ENCODE measurements at places on chromosomes 7 and 10. TPM values are rescaled to one million over a fixed set of nuclear protein-coding genes. Genes with fewer than 3 reads are reported as not detected.

DNA sequence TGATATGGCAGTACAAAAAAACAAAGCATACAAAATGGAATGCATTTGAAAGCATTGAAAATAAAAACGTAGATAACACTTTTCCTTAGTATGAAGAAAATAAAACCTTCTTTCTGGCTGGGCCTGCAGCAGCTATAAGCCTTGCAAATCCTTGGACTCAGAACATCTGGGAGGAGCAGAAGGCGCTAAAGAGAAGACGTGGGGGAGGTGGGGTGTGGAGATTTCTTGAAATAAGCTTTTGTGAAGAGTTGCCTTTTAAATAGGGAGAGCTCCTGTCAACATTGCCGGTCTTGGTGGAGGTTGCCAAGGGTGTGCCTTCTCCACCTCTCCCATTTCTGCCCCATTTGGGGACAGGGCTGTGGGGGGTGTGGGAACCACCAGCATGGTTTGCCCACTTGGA, 128.7 kb downstream of the TMEM178B start:
- DNase-seq, result no peak

DNA sequence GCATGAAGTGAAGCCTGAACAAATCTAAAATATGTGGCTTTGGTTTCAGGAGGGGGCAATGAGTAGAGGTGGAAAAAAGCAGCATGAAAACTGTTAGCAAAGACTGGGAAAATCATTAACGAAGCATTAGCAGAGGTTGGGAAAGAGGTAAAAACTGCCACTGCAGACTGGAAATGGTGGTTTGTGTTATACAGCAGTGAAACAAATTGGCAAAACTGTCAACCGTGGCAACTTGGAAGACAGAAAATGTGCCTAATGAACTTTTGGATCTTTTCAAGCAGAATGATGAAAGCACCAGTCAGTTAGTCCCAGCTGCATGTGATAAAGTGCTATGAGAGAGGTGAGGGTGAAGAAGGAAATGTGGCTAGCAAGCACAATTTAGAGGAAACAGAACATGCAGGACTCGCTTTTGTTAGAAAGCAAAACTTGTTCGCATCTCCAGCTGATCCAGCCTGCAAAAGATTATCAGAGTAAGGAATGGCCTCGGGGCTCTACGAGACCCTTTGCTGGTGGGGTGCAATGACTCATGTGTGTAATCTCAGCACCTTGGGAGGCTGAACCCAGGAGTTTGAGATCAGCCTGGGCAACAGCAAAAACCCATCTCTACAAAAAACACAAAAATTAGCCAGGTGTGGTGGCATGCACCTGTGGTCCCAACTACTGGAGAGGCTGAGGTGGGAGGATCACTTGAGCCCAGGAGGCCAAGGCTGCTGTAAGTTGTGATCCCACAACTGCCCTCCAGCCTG, 45.7 kb downstream of the SKIDA1 start:
- DNase-seq, result no peak

GRCh38 chr10:97784200-97784810, 12.5 kb upstream of the SFRP5 start:
- DNase-seq, result no peak

- no peak for DNase-seq
Observed at GRCh38 chr7:135828604-135829003, 80.0 kb upstream of the FAM180A start.

DNA sequence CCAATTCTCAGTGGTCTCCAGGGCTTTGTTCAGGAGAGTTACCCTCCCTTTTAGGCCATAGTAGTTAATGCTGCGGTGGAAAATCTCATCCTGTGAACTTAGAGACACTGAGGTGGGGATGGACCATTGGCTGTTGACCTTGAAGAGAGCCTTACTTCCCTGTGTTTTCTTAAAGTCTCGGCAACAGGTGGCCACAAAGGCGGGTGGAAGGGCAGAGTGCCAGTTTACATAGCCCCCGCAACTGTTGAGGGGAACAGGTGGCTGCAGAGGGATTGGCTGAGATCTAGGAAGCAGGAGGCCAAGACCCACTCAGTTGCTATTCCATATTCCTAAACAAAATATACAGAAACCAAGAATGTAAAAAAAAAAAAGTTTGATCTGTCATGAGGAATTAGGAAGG, 160.6 kb downstream of the ST7 start:
- DNase-seq, result no peak

DNA sequence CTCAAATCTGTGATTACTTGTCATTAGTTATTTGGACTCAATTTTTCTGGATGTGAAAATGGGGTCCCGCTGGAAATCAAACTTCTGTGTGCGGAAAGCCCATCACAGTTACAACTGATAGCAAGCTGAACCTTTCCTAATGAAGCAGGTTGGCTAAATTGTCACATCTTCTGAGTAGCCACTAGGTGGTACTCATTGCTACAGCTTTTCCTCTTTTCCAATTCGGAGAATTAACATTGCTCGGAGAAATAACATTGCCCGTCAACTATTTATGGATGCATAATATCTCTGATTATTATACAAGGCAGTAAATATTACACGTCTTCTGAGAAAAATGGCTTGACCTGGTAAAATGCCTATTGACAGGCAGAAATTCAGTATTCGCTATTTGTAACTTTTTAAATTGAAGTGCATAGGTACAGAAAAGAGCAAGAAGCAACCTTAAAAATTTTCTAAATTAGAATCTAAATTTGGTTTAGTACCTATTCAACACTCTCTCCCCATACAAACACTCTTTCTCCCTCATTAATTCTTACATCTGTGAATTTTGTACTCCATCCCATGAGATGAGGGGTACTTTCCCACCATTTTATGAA, 17.3 kb upstream of the BLOC1S2 start:
- DNase-seq, result no peak

DNA sequence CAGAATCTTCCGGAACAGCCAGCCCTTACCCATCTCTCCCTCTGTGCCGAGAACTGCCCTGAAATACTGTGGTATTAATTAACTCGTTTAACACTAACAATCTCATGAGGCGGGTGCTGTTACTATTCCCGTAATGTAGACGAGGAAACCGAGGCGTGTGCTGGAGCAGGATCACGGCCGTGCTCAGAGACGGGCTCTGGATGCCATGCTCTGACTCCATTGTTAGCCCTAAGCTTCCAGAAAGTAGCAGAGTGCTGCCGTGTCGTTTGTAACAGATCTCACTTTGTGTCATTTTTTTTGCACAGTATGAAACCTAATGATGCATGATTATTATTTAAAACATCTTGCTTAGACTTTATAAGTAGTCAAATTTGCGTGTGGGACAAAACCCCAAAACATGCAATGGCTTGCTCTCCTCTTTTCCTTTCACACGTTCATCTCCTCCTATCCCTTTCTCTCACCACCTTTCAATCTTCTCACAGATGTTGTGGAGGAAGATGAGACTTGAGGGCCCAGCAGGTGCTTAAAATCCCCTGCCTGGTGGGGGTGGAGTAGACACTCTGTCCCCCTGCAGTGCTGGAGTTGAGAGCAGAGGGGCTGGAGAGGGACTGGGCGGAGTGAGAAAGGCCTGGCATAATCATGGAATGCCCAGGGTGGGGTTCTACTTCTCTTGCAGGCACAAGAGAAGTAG, 482 bp upstream of the ACTR3C start:
- DNase-seq, result no peak

GRCh38 chr7:152513861-152514770, 78.3 kb upstream of the KMT2C start:
- no peak for DNase-seq

DNA sequence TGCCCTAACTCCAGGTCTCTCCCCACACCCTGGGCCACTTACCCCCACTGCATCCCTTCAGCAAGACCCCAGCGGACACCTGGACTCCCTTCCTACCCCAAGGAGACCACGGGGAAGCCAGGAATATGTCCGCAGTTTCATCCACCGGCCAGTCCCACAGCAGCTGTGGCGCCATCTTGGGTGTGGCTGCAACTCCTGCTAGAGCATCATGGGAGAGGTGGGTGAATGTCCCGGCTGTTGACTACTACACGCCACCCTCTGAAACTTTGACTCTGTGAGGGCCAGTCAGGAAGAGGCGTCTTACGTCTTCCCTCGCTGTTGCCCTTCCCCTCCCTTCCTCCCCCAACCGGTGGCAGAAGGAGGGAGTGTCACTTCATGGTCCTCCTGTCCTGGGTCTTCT, 238.3 kb upstream of the RNF32 start:
- DNase-seq, result no peak

DNA sequence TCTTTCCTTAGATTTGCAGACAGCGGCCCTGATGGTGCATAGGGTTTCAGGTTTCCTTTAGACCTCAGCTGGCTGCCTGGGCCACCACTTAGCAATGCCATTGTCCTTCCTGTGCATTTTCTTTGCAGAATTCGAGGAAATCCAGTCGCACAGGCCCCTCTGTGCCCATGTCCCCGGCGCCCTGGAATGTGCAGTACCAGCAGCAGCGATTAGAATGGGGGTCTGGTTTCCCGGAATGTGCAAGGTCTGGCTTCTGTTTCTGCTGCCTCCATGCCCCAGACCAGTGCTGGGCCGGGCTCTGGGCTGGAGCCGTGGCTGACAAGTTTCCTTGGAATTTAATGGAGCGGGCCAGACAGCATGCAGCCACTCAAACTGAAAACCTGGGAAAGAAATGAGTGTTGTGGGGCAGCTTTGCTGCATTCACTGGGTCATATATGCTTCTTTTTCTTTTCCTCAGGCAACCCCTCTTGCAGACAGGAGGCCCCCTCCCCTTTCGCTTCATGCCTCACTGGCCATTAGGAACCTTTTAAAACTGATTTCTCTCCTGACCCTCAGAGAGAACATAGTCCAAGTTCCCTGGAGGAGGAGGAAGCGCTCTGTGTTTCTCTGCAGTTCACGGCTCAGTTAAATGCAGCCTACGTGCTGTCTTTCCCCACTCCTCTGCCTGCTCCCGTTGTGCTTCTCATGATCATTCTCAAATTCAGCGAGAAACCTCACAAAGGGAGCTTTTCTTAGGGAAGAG, 14.4 kb downstream of the HTRA1 start:
- DNase-seq, result no peak

GRCh38 chr7:116525913-116526861, 1.4 kb downstream of the CAV1 start:
- DNase-seq, result peak; percentile 67

GRCh38 chr7:29484280-29484679, 79.4 kb upstream of the PRR15 start:
- DNase-seq, result no peak

- no peak for DNase-seq
Observed at GRCh38 chr10:53601260-53601875, 828.8 kb upstream of the MBL2 start.

DNA sequence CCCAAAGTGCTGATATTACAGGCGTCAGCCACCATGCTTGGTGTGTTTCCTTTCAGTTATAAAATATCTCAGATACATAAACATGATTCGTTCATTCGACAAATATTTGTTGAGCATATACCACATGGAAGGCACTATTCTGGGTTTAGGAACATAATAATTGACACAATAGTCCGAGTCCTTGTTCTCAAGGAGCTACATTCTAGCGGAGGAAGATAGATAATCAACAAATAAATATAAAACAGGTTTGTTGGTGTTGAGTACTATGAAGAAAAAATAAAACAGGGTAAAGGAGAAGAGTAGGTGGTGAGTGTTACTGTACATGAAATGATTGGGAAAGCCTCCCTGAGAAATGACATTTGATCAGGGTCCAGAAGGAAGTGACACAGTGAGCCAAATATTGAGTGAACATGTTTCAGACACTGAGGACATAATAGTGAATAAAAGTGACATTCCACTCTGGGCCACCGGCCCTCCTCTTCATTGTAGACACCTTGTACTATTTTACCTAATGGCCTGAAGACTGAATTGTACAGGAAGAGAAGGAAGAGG, 6.9 kb upstream of the HILPDA start:
- DNase-seq, result no peak

- DNase-seq, result no peak
Observed at GRCh38 chr10:76459016-76459730, 1027.7 kb downstream of the LRMDA start.

GRCh38 chr7:90312745-90313144, 8.4 kb downstream of the FAM237B start:
- no peak for DNase-seq

DNA sequence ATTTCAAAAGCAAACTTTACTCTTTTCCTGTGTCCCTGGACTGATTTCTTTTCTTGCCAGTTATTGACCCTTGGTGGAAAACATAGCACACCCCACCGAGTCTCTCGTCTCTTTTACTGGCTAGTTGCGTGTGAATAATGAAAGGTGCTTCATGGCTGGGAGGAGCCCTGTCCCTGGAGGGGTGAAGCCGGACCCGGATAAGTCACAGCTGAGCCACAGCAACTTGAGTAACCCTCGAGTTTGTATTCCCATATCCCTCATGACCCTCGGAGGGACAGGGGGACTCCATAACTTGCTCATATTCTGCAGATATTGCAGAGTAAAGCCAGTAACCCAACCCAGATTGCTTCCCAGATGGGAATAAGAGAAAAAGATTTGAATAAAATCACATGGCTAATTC, 147.5 kb upstream of the FRMD4A start:
- no peak for DNase-seq

- no peak for DNase-seq
Observed at GRCh38 chr7:129689995-129690581, 78.6 kb downstream of the NRF1 start.

- no peak for DNase-seq
Observed at GRCh38 chr7:35241884-35242283, 12.0 kb downstream of the TBX20 start.

The TRIM56 gene
- total RNA-seq, result 47.9 TPM

The FFAR4 gene
- 17.4 TPM for total RNA-seq

The COBL gene
- total RNA-seq, result 48.6 TPM

The C10orf105 gene
- total RNA-seq, result not detected

The ADAM12 gene
- total RNA-seq, result 0.20 TPM

The FAM13C gene
- total RNA-seq, result 4.2 TPM

The MARCHF5 gene
- 33.3 TPM for total RNA-seq

The SPAG6 gene
- total RNA-seq, result not detected

The ANKRD2 gene
- 0.29 TPM for total RNA-seq

The TAS2R41 gene
- 0.34 TPM for total RNA-seq

The AMZ1 gene
- total RNA-seq, result 0.61 TPM
